Ovary (tissue), 10 donors: ENCODE measurements at places on chromosomes 11 and 22. TPM values are rescaled to one million over a fixed set of nuclear protein-coding genes. Genes with fewer than 3 reads are reported as not detected.

OR52N2 gene
- not detected for total RNA-seq

RFPL3 gene
- not detected for total RNA-seq

NFRKB gene
- total RNA-seq: 33.9 TPM

NLRP10 gene
- not detected for total RNA-seq

PRR33 gene
- not detected for total RNA-seq

THOC5 gene
- total RNA-seq: 36.2 TPM

MRGPRX4 gene
- not detected for total RNA-seq

OR8G1 gene
- total RNA-seq: not detected

KLHDC7B gene
- not detected for total RNA-seq

NCR3LG1 gene
- 4.5 TPM for total RNA-seq

GRCh38 chr11:117944554-117944953, 15.4 kb upstream of the TMPRSS13 start:
- no peak for DNase-seq

DNA sequence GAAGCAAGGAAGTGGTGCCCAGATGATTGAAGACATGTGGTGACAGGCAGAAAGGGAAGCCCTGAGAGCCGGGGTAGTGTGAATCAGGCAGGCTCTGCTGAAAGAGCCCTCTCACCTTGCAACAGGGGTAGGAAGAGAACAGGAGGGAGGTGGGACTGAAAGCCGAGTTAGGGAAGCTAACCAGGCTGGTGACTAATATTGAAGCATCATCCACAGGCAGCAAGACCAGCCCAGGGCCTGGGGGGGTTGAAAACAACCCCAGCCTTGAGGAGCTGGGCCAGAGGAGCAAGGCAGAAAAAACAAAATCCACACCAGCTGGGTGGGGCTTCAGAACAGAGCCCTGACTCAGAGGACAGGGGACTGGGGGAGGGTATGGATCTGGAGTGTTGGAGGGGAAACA, 35.0 kb upstream of the CRTAM start:
- DNase-seq: no peak

DNA sequence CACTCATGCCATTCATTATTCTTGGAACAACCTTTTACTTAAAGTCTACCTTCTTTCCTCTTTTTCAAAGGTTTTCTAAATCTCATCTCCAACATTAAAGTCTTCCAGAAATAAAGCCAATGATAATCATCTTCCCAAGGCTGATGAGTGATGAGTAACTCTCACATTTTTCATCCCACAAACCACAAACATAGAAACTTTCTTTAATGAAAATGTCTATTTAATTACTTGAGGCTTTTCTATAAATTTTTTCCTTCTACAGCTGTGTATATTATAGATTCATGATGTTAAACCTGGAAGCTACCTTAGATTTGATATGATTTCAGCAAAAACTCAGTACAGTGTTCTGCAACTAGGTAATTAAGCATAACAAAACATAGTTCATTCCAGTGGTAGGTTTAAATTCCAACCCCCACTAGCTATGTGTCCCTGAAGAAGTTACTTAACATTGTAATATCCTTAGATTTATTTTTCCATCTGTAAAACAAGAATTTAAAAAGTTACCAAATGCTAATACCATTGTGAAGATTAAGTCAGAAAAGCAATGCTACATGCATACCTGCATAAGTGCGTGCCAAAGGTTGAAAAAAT, 845.4 kb downstream of the KCNA4 start:
- no peak for DNase-seq

- DNase-seq: no peak
Measured at GRCh38 chr11:9123595-9124304, 32.4 kb upstream of the SCUBE2 start.

DNA sequence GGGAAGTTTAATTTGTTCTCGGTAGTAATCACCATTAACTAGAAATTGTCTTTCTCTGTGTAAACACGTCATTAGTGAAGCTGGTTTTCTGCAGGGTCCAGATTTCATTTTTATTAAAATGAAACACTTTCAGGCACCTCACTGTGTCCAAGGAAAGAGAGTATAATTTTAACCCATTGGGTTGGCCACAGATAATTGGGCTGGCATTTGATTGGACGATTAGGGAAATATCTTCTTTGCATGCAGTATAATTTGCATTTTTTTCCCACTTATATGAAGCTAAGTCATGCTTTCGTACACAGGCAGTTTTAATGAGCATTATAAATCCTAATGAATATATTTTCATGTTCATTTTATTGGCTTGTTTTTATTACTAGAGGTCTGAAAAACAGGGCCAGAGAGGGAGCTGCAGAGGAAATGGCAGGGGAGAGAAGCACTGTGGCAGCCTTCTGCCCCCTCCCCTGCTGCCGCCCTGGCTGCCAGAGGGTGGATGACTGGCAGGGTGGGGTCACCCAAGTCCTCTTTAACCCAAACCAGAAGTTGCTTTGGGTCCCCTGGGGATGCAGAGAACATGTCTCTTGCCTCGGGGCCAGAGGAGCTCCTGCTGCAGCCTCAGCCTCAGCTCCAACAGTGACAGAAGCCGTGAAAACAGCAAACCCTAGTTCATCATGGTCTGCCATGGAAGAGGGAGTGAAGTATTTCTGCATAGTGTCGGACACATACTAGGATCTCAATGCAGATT, 93.9 kb downstream of the PKNOX2 start:
- DNase-seq: no peak

- DNase-seq: no peak
Measured at GRCh38 chr22:23110922-23111527, 30.8 kb downstream of the RSPH14 start.

DNA sequence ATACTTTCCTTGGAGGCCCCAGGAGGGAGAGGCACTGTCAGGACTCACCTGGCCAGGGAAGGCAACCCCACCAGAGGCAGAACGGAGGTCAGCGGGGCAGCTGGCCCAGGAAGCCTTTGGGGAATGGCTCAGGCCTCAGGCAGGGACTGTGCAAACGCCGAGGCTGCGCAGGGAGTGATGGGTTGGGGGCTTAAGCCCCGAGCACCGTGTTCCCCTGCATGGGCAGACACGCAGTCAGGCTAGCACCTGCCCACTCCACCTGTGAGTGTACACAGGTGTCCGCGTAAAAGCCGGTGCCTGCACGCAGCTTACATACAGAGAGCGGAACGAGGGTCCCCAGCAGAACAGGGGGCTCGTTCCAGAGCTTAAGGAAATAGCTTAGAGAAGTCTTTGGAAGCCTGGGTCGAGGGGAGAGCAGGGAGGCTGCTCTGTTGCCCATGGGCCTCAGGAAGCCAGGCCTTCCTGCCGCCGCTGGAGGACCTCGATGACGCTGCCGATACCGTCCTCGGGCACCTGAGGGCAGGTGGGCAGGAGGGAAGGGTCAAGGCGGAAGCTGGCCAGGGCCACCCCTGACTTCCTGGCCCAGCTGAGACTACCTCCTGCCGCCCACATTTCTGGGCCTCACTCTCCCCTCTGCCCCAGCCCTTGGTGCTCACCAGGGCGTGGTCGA, 4.0 kb downstream of the CASTOR1 start:
- no peak for DNase-seq

- DNase-seq: no peak
Measured at GRCh38 chr11:131579932-131580387, 209.5 kb downstream of the NTM start.

DNA sequence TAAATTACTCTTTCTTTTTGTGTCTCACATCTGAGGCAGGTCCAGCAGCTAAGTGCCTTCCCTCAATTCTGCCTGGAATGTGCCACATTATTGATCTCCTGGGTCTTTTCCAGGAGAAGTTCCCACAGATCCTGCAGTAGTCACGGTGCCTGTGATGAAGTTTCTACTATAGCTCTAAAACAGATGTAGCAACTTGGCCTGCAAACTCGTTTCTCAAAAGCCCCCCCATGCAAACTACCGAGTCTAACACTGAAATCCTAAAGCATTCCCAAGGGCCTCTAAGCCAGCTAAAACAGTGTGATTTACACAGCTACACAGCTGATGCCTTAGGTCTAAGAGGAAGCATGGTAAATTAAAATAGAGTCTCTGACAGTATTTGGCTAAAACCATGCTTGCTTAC, 54.3 kb downstream of the DDI1 start:
- DNase-seq: no peak

DNA sequence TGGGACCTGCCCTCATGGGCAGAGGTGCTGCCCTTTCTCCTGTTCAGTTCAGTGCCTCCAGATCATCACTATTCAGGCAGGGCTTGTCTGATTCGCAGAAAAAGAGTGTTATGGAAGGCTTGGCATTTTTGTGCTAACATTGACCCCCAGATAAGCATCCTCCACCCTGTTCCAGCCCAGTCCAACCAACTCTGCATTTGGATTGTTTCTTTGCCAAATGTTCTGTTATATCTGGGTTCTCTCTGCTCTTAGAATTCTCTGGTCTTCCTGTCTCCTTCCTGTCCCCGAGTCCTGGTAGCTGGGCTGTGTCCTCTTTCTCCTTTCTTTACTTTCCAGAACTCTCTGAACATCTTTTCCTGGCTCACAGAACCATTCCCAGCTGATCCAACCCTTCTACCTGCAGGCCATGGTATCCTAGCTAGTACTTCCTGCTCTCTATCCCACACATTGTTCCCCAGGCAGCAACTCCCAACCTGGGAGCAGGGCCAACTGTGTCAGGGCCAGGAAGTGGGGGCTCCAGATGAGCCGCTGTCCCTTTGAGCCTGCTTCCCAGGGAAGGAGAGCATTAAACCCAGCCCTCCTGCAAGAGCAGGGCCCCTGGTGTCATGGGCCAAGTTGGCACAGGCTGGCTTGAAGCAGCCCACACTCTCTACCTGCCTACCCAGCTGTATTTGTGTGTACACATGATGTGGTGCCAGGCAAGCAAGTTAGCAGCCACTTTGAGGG, 280.7 kb upstream of the CADM1 start:
- no peak for DNase-seq

GRCh38 chr11:73467505-73467904, 91.3 kb downstream of the RELT start:
- DNase-seq: no peak

DNA sequence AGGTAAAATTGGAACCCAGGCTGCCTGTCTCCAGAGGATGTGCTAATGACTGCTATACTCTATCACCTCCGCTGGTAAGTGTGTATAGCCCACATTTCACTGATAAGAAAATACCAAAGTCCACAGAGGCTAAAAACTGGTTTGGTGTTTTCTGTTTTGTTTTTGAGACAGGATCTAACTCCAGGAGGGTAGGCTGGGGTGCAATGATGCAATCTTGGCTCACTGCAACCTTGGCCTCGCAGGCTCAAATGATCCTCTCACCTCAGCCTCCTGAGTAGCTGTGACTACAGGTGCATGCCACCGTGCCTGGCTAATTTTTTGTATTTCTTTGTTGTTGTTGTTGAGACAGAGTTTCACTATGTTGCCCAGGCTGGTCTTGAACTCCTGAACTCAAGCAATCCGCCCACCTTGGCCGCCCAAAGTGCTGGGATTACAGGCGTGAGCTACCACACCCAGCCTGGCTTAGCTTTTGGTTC, 409.8 kb downstream of the LARGE1 start:
- no peak for DNase-seq

DNA sequence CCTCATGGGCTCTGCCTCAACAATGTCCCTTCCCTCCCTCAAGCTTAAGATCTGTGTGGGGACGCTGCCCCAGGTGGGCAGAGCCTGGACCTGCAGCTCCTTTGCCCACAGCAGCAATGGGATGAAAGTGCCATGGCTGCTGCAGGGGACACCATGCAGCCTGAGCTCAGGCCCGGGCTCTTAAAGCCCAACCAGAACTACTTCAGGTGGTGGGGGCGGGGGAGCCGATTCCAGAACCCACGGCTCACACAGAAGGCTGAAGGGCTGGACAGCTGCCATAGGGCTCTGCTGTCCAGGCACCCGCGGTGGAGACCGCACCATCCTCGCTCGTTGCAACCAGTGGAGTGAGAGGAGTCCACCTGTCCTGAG, 12.5 kb downstream of the CHID1 start:
- DNase-seq: no peak

GRCh38 chr11:26234451-26234850, 97.5 kb upstream of the ANO3 start:
- no peak for DNase-seq

DNA sequence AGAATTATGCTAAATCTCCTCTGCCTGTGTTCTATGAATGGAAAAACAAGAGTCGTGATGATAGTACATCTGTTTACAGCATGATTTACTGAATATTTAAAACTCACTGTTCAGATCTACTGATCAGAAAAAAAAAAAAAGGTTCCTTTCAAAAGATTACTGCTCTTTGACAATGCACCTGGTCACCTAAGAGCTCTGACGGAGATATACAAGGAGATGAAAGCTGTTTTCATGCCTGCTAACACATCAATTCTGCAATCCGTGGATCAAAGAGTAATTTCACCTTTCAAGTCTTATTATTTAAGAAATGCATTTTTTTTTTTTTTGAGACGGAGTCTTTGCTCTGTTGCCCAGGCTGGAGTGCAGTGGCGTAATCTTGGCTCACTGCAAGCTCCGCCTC, 30.7 kb downstream of the CLTCL1 start:
- no peak for DNase-seq

- DNase-seq: no peak
Measured at GRCh38 chr11:35078470-35078735, 60.6 kb upstream of the CD44 start.

DNA sequence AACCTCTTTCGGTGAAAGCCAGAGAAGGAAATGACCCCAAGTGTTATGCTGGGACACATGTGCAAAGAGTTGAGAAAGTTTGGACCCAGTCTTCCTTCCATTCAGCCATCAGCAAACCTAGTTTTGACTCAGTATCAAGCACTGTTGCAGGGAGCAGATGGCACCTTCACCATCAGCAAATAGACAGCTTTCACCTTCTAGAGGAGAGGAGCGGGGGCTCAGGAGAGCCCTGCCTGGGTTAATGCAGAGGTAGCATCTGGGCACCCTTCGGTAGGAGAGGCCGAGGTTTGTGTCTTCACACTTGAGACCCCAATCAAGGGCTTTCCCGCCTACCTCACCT, 16.2 kb upstream of the MFRP start:
- DNase-seq: no peak

DNA sequence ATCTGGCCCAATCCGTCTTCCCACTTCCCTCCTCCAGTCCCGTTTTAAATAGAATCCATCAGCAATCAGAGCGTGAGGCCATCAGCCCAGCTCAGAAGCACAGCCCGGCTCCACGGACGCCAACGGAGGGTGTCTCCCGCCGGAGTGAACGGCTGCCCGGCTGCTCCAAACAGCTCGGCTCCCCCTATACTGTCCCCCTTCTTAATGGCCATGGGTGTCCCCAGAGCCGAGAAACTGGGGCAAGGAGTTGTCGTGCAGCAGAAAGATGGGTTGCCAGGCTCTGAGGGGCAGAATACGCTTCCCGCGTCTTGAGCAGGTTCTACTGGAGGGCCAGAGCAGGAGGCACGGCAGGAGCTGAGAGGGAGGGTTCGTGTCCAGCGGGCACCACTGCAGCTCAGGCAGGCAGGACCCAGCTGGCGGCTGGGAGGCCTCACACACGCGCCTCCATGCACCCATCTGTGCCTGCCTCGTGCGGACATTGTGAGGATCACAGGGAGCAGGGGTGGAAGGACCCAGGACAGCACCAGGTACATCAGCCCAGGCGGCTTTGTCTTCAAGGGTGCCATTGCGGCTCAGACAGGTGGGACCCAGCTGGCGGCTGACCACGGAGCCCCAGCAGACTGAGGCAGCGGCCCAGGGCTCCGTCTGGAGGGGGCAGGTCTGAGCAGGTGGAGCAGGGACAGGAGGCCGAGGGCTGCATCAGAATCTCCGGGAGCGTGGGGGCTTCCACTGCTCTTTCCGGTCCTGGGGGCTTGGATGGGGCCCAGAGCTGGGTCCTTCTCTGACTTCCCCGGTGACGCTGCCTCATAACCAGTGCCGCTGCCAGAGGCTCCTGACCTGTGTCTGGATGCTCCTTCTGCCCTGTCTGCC, 882.7 kb downstream of the BRD1 start:
- DNase-seq: no peak
